ENCODE measurements at places on chromosomes 11 and 22.

DNA sequence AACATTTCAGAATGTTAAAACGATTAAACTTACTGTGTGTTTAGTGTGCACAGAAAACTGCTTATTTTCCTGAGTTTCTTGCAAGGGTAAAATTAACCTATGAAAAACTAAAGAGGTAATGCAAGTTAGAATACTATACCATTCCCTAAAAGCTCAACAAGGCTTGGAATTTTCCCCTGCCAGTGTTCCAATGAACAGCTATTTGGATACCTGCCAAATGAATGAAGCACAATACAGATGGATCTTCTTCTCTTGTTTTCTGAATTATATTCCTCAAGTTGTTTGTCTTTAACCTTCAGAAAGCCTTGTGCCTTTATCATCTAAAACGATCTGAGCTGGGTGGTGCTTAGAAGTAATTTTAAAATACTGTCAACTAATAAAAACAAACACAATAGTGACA lies 204.5 kb downstream of the LRRC4C start:
- DNase-seq, result no peak

- no peak for DNase-seq
Measured at GRCh38 chr22:48745842-48746788, 1081.6 kb downstream of the BRD1 start.

DNA sequence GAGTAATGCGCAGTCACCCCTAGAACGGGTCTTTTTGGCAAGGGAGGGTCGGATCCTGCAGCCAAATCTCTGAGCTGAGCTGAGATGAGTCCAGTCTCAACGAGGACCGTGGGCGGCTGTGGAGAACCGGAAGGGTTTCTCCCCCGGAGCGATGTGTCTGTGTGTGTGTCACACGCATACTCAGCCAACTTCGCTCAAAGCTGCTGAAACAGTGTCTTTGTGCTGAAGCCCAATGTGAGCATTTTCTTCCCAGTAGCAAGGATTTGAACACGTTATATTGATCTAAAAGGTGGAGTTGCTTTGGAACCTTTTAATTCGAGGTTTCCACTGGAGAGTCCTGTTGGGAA lies 1.4 kb upstream of the CELSR1 start:
- DNase-seq, result no peak

- no peak for DNase-seq
Measured at GRCh38 chr11:24609192-24610119, 112.6 kb downstream of the LUZP2 start.
